ENCODE measurements at places on chromosomes 7 and 10.

GRCh38 chr10:49070701-49071100 lies 44.6 kb downstream of the VSTM4 start:
- DNase-seq: no peak

- DNase-seq: no peak
These were observed 588.6 kb downstream of the DNAJB9 start for GRCh38 chr7:109158246-109158645.

DNA sequence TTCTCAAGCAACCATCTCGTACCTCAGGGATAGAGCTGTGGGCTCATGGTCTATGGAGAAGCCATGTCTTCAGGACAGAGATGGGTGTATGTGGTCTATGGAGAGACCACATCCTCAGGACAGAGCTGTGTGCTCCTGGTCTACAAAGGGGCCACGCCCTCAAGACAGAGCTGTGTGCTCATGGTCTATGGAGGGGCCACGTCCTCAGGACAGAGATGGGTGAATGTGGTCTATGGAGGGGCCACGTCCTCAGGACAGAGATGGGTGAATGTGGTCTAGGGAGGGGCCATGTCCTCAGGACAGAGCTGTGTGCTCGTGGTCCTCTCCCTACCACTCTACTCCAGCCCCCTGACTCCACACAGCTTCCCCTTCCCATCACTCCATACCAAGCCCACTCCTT lies 117.8 kb downstream of the WDR37 start:
- no peak for DNase-seq

GRCh38 chr10:125041856-125042506 lies 100.1 kb downstream of the ZRANB1 start:
- no peak for DNase-seq

- peak; percentile 84 for DNase-seq
These were observed 72.6 kb downstream of the PFKFB3 start for GRCh38 chr10:6275022-6275997.

- DNase-seq: no peak
These were observed 5.2 kb downstream of the EBF3 start for GRCh38 chr10:129958629-129959543.

- DNase-seq: no peak
These were observed 236.6 kb downstream of the ELMO1 start for GRCh38 chr7:37212051-37212450.

DNA sequence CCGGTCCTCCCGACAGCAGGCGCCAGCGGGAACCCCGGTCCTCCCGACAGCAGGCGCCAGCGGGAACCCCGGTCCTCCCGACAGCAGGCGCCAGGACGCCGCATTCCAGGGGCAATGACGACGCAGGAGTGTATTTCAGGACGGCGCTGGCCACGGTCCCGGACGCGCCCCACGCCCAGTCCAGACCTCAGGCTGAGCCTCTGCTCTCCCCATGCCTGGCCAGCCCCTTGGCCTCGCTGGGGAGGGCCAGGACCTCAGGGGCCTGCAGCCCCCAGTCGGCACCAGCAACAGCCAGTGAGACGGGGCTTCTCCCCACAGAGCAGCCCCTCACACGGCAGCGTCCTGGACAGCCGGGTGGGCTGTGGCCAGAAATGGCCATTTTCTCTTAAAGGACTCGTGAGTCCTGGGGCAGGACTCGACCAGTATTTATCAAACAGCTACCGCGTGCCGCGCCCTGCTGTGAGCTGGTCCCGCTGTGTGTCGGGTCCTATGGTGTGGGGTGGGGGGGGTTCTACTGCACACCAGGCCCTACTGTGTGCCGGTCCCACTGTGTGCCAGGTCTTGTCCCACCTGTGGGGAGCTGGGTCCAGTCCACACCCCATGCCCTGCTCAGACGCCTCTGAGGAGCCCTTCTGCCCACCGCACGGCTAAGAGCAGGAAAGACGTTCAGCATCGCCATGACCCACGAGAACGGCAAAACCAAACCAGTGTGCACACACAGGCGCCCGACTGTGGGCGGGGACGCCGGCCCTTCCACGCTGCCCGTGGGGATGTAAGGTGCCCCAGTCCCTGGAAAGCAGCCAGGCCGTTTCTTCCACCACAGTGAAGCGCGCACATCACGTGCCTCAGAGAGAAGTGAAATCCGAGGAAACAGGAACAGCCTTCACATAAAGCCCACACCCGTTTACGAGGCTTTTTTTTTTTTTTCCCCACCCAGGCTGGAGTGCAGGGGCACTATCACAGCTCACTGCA lies 33.3 kb downstream of the GET4 start:
- DNase-seq: peak; percentile 62

DNA sequence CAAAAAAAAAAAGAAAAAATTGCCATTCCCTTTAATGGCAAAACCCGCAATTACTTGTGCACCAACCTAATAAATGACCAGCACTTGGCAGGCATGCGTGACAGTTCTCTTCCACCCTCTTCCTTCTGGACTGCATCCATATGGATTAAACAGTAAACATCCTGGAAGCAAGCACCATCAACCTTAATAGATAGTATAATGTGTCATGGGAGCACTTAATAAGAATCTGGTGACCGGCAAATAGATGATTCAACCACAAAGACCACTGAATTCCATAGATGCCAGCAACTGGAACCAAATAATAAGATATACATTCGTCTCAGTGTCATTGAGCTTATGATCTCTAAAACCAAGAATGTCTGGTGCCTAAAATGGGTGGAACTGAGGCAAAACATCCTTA lies 610.2 kb downstream of the CALN1 start:
- no peak for DNase-seq

DNA sequence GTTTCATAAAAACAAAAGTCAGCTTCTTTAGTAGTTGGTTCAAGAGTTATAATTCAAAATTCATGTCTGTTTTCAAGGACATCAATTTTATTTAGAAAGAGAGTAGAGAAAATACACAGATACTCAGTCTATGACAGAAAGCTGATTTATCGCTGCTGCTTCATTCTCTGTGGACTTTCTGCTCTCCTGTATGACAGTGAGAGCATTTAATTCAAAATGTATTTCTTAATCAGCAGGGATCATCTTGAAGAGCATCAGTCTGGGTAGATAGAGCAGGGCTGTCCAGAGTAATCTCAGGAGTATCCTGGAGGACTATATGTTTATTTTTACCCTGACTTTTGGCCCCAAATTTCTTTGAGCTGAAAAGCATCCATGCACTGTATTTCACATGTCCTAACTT lies 1676.7 kb downstream of the REEP3 start:
- DNase-seq: no peak

DNA sequence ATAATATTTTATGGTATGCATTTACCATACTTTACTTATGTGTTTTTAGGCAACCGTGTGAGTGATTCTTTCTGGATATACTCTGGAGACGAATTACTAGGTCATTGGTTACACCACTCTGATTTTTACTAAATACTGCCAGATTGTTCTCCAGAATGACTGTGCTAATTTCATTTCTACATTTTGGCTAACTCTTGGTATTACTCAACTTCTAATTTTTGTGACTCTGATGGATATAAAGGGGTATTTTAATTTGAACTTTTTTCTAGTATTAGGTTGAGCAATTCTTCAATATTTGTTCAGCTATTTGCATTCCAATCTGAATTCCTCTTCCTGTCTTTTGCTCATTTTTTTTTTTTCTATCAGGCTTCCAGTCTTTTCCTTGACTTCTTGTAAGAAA lies 223.6 kb downstream of the MDFIC start:
- no peak for DNase-seq

DNA sequence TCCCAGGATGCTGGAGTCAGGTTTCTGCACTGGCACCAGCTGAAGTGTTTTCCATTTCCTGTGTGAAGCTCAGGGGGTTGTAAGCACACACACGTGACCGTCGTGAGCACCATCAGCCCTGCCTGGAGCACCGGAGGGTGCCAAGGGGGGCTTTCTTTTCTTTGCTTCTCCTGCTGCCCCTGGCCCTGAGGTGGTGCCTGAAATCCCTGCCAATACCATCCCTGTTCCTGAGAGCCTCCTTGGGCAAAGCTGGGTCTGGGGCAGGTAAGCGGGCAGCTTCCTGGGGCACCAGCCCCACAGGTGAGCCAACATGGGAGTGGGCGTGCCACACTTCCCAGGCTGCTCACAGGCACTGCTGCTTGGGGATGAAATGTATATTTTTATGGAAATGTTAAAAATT lies 593.6 kb downstream of the DNAJB6 start:
- no peak for DNase-seq

GRCh38 chr7:147564786-147565476 lies 1025.6 kb upstream of the C7orf33 start:
- DNase-seq: no peak

GRCh38 chr10:26831936-26832335 lies 28.8 kb downstream of the ABI1 start:
- no peak for DNase-seq

DNA sequence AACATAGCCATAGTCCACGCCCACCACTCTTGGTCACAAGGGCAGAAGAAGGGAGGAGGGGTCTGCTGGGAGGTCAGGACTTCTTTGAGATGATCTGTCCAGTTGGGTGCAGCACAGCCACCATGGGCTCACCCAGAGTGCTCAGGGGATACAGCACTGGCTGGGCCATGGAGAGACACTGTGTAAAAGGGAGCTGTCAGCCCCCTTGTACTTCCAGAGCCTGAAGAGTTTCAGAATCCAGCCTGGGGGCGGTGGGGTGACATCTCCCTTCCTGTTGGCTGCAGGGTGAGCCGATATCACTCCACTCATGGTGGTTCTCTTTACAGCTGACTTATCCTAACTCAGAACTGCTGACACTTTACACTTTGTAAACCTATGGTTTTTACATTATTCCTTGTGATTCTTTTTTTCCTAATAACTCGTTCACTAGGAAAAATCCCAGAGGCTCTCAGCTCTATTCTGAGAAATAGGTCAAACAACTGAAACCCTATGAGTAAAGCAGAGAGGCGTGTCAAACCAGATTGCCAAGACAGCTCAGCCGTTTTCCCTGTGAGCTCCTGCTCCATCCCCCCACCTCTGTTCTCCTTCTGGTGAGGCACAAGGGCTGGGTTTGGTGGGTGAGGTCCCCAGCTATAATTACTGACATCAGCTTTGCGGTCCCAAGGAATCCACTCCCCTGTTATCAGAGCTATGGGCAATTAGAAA lies 3.2 kb upstream of the MRPS24 start:
- no peak for DNase-seq

- DNase-seq: no peak
These were observed 105.9 kb downstream of the PRKG1 start for GRCh38 chr10:51180141-51180540.

- no peak for DNase-seq
These were observed 186.6 kb upstream of the INHBA start for GRCh38 chr7:41889472-41889871.

- no peak for DNase-seq
These were observed 360.4 kb downstream of the EXOC4 start for GRCh38 chr7:133613250-133613790.

- DNase-seq: no peak
These were observed 361.8 kb upstream of the ZMIZ1 start for GRCh38 chr10:78706726-78707540.

- no peak for DNase-seq
These were observed 16.1 kb upstream of the PRXL2A start for GRCh38 chr10:80392250-80392649.

GRCh38 chr10:46079831-46080585 lies 33.9 kb upstream of the MSMB start:
- no peak for DNase-seq

DNA sequence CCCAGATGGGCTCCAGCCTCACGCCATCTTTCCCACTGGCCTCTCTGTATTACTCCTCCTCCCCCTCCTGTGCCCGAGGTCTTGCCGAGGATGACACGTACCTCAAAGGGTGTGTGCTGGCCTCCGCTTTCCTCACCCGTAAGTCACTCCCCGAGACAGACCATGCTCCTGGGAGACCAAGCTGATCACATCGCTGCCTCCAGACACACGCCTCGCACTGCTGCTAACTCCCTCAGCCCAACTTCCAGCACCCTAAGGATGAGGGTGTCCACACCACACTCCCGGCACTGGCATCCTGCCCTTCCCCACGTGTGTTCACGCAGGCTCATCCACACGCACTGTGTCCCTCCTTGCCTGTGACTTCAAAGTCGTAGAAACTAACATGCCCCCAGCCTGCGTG lies 24.0 kb downstream of the MAD1L1 start:
- DNase-seq: no peak

DNA sequence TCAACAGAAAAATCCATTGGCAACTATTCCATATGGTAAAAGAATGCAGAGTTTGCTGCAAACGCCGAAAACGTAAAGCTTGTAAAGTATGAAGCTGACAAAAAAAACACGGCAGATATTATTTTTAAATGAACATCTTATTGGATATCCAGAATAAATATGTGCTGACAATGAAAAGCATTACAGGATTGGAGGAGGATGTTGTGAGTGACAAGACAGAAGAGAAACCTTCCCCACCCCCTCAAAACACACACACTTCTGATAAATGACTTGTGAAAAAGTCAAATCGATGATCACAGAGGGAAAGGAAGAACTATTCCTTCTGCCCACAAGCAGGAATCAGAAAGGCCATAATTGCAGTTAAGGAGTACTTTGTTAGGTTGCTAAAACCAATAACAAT lies 14.6 kb downstream of the FAM131B start:
- DNase-seq: no peak

DNA sequence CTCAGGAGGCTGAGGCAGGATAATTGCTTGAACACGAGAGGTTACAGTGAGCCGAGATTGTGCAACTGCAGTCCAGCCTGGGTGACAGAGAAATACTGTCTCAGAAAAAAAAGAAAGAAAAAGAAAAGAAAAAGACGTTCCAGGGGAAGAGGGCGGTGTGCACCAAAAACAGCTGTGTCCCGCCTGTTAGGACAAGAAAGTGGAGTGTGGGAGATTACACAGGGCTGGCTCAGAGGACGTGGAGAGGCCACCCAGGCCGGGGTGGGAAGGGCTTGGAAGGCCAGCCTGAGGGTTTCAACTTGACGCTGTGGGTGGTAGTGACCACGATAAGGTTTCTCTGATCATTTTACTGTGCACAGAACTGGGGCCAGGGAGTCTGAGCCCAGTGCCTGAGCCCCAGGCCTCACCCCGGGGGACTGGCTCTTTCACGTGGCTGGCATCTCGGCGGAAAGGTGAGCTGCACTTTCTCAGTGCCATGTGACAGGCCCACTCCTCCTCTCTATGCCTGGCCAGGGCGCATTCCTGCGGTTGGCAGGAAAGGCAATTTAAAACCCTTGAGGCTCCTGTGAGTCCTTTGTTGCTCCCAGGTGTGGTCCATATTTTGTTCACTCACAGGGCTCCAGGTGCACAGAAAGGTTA lies 13.9 kb downstream of the RHBDD2 start:
- no peak for DNase-seq

DNA sequence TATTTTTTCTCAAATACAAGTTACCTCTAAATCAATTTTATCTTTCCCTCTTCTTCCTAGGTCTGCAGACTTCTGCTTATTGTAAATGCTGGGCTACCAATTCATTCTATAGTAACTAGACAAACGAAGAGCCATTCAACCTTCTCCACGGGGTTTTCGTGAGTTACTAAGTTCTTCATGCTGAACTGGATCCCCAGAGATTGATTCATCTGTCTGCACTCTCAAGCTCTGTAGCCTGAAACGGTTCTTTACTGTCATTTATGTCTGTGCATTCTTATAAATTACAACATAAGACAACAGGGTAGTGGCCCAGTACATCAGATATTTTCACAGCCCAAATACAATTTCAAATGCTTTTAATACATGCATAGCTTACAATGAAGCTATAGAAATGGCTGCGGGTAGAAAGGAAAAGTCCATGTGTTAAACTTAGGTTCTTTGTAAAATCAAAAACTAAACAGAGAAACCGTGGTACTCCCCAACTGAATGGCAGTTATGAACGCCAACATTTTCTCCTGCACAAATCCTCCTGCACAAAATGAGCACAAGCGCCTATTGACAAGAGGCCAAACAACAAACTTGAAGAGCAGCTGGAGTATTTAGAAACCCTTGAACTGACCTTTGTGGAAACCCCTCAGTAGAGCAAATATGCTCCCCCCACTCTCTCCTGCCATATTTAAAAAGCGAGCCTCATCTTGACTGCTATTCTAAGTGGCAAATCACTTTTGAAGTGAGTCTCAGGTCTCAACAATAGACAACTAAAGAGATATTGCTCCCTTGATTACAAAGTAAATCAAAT lies 20.7 kb downstream of the LAMB1 start:
- DNase-seq: no peak

Measured in GM13976 (cell line).